Stimulated activated CD4-positive, alpha-beta T cell treated with anti-CD3 and anti-CD28 coated beads, Interleukin-1b, Interleukin-23, amount 100 ng/mL, for 1 hour (primary cell): ENCODE measurements at places on chromosomes 7 and 10.
A peak's percentile ranks its signal among the peaks of the same experiment; 100 is the strongest.

- DNase-seq: no peak
These were observed 267.4 kb downstream of the RNLS start for GRCh38 chr10:88315755-88316154.

DNA sequence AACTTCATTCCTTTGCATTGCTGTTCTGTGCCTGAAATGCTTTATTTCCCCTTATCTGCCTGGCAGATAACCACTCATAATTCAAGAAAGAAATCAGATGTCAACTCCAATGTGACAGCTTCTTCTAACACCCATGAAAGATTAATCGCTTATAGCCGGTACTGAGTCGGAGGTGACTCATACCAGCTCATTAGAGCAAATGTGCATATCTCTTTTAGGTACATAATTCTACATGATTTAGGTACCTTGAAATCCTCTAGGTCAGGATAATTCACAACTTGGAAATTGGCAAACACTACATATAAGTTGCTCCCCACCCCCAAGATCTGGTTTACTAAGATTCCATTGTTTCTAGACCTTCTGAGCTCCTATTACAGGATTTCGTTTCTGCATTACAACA is 554.4 kb upstream of the SORCS1 start:
- DNase-seq: no peak

DNA sequence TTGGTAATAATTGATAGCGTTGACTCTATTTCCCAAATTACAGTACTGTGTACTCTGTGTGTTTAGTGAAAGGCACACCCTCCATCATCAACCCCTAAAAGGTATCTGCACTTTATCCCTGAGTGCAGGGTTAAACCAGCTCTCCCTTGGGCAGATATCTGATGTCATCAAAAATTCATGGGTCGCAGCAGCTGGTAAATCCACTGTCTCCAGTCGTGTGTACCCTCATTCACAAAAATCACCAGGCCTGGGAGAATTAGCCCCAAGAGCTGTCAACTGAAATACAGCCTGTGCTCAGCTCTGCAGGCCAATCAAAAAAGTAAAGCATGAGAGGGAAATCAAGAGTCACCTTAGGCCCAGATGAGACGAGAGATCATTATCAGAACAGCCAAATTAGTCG is 103.7 kb downstream of the HIP1 start:
- no peak for DNase-seq

DNA sequence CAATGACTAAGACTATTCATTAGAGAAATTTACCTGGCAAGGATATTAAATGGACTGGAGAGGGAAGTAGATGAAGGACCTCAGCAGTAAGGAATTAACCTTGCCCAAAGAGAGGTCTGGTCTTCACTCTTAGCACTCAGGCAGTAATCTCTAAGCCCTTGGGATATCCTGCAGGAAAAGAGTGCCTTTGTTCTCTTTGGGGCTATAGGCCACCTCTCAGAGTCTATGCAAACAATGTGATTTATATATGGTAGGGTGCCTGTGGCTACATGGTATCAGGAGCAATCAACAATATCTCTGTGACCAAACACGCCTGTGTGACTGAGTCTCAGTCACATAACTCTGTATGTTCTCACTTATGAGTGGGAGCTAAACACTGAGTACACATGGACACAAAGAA is 154.7 kb upstream of the CDK1 start:
- no peak for DNase-seq

- DNase-seq: no peak
These were observed 1.3 kb downstream of the CTTNBP2 start for GRCh38 chr7:117871778-117872538.

DNA sequence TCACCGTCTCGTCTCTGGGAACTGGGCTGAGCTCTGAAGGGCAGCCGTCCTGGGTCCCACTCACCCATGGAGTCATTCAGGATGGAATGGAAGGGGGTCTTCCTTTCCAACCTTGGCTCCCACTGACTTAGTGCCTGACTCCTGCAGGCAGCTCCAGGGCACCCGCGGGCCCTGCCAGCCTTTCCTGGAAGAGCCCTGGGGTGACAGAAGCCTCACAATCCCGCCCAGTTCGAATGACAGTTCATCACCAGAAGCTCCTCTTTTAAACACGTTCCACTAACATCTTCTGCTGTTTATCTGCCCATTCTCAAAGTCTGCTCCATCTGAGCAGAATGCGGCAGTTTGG is 110.6 kb downstream of the TNS3 start:
- no peak for DNase-seq

GRCh38 chr10:74824900-74825370 is 1.5 kb upstream of the KAT6B start:
- DNase-seq: peak; percentile 10

DNA sequence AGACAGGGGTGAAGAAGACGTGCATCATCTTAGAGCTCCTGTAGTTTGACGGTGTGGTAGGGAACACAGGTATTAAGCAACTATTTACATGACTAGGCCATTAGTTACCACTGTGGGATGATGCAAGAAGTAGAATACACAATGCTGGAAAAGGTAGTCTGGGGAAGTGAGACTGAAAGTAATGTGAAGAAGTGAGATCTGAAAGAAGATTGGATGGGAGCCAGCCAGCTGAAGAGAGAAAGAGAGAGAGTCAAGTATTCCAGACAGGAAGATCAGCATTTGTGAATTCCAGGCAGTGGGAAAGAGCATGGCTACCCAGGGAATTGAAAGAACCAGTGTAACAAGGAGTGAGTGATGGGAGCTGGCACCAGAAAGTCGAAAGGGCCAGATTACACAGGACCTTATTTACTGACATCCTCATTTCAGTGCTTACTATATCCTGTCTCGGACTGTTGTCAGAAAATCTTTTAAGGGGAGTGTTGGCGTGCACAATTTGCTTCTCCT is 4.0 kb upstream of the CFAP58 start:
- DNase-seq: no peak

DNA sequence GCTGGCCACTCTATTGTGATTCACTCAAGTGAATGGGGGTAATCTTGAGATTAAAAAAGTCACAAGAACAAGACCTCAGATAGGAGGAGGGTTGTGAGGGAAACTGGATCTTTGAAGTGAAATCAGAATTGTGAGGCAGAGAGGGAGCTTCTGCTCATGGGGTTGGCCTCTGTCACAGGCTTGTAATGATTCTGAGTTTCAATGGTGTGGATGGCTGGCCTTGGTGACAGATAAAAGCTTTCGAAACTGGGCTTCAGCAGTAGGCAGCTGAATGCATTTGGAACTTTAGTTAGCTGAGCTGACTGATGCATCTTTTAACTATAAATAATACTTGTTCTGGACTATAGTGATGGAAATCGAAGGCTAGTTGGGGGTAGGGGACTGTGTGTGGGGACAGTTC is 12.2 kb downstream of the TAS2R60 start:
- DNase-seq: no peak

DNA sequence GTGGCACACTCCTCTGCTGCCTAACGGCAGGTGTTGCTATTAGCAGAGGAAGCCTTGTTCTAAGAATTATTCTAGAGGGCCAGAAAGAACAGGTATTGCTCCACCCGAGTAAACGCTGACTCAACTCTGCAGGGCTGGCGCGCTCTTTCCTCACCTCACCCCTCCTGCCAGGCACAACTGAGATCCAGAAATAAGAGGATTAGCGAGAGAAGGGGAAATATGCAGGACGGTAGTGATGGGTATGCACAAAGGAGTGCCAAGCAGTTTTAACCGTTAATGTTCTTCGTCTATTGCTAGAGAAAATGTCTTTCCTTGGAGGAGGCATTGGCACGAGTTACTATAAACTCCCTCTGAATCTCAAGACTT is 369 bp upstream of the SCIN start:
- DNase-seq: no peak

DNA sequence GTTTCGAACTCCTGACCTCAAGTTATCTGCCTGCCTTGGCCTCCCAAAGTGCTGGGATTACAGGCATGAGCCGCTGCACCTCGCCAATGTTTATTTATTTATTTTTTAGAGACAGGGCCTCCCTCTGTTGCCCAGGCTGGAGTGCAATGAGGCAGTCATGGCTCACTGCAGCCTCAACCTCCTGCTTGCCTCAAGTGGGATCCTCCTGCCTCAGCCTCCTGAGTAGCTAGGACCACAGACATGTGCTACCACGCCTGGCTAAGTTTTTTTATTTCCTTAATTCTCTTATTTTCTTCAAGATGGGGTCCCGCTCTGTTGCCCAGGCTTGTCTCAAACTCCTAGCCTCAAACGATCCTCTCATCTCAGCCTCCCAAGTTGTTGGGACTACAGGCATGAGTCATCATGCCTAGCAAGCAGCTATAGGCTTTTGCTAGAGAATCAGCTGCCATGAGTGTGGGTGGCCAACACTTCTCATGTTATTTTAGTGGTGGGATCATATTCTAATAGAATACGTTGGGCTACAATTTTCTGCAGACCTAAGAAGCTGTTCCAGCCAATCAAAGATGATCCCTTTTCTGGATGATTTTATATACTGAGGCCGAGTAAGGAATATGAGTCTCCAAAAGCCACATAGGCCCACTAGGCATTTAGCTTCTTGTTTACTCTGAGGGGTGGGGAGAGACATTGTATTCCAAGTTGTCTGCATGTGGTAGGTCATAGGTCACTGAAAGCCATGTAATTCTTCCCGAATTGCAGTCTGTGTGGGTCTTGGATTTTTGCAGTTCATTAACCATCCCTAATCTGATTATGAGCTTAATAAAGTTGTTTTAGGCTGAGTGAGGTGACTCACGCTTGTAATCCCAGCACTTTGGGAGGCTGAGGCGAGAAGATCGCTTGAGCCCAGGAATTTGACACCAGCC is 7.6 kb upstream of the TMEM248 start:
- DNase-seq: no peak

DNA sequence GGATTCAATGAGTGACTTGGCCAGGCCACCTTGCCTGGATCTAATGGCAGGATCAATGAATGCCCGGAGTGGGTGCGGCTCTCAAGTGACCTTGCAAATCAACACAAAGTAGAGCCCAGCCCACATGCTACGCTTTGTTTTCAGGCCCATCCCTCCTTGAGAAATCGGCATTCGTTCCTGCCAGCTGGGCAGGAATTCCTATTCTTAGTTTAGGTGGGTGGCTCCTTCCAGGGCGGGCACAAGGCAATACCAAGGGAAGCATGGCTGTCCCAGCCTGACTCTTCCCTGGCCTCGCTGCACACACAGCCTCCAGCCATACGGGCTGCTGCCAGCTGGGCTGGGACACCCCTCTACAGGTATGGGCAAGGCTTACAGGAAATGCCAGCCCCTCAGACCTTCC is 119.3 kb downstream of the SH3PXD2A start:
- no peak for DNase-seq

DNA sequence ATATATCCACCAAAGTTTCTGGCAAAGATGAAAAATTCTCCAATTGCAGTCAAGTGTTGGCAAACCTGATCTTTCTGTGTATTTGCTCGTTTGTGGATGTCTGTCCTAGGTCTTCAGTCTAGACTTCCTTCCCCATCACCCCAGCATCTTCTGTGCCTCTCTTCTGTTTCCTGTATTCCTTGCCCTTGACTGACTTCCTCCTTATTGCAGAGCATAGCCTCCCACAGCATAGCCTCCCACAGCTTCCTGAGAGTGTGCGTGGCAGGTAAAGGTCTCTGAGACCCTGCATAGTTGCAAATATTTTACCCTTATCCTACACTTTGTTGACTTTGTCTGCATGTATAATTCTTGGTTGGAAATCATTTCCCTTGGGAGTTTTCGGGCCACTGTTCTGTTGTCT is 18.4 kb downstream of the SLC18A2 start:
- DNase-seq: no peak

- no peak for DNase-seq
These were observed 16.1 kb downstream of the COL26A1 start for GRCh38 chr7:101378751-101379174.

DNA sequence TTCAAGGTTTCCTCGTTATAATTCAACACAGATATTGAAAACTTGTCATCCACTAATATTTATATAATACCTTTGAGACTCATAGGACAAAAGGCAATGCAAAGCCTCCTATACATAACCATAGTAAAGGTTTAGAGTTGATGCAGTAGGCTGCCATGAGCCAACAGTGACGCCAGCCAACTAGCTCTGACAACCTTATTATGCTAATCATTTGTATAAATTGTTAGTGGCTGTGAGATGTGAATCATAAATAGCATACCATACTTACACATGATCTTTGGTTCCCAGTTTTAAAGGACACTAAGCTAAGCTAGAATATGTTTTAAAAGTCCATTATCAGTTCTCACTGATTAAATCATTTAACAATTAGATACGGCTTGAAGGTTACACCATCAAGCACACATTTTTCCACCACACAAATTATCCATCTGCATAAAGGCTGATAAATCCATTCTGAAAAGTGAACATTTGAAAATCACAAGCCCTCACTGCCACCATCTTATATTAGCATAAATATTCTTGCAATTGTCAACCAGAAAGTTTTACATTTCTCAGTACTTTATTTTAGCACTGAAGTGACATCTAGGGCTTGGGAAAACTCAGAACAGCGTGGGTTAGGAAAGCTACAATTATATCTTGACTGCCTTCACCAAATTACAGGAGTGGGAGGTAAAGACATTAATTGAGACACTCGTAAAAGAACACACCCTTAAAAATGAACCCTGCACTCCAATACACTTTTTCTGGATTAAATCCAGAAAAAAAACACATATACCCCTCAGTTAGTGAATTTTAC is 30.7 kb downstream of the COA1 start:
- DNase-seq: no peak

GRCh38 chr7:12741951-12742575 is 54.6 kb downstream of the ARL4A start:
- no peak for DNase-seq

- no peak for DNase-seq
These were observed 33.9 kb downstream of the TSPAN14 start for GRCh38 chr10:80487791-80488538.

- no peak for DNase-seq
These were observed 92.1 kb upstream of the CXCL12 start for GRCh38 chr10:44477046-44477425.

GRCh38 chr10:30027057-30028005 is 32.1 kb downstream of the JCAD start:
- DNase-seq: peak; percentile 45

GRCh38 chr10:101286248-101287046 is 57.2 kb upstream of the LBX1 start:
- DNase-seq: no peak

DNA sequence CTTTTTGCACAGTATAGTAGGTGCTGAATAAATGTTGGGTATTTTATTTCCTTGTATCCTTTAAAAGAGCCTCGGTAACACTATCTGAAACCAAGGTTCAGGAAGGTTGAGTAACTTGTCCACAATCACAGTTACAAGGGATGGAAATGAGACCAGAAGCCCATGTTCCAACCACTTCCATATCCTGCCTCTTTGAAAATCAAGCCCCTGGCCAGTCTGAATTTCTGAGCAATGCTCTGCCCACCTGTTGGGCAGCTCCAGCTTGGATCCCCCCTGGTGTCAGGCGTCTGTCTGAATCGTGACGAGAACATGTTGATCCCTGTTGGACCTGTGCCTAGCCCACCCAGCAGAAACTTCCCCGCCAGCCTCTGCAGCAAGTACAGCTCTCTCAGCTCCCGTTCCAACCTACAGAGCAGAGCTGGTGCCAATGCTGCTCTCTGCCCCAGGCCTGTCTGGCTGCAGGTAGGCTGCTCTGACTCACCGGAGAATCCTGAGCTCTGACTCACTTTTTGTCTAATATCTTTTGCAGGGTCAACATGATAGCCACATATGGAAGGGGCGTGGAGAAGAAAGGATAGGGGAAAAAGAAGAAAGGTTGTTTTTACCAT is 595.5 kb downstream of the INHBA start:
- DNase-seq: no peak

GRCh38 chr7:152006336-152006735 is 19.1 kb upstream of the GALNT11 start:
- no peak for DNase-seq
